Muscle of arm (tissue), 14 donors: ENCODE measurements at places on chromosomes 1 and 21. TPM values are rescaled to one million over a fixed set of nuclear protein-coding genes. Genes with fewer than 3 reads are reported as not detected.

RIMKLA gene
- 1.2 TPM for polyA plus RNA-seq

TTC4 gene
- 25.9 TPM for polyA plus RNA-seq

- DNase-seq, result no peak
Observed at GRCh38 chr1:108854221-108855019, 2.5 kb downstream of the AKNAD1 start.

DNA sequence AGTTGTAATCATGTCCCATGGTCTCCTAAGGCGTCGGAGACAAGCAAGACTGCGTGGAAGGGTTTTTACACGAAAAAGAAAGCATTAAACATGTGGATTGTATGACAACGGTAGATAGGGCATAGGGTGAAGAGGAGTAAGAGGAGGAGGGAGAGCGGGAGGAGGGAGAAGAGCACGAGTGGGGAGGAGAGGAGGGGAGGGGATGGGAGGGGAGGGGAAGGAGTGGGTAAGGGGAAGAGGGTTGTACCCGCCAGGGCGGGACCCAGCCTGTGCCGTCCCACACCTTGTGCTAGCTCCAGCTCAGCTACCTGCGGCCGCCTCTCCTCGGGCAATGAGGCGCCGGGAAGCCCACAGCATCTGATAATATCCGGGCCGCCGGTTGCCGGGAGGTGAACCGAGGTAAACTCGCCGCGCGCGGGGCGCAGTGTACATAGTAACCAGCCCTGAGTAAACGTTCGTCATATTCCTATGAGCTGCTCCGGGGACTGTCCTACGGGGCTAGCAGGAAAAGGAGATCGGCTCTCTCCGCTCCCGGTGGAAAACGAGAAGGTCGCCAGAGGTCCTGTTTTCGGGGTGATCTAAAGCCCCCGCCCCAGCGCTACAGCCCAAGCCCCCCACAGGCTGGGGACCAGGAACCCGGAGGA lies 449 bp upstream of the RCAN3 start:
- DNase-seq, result peak; percentile 44

CRYBG2 gene
- polyA plus RNA-seq, result not detected

- DNase-seq, result no peak
Observed at GRCh38 chr1:39016604-39017171, 9.5 kb upstream of the NDUFS5 start.

TP53BP2 gene
- 32.5 TPM for polyA plus RNA-seq

AXDND1 gene
- polyA plus RNA-seq, result 0.19 TPM

CCT3 gene
- 188 TPM for polyA plus RNA-seq

- DNase-seq, result no peak
Observed at GRCh38 chr1:187396929-187397796, 568.4 kb downstream of the PLA2G4A start.

C1QC gene
- 22.6 TPM for polyA plus RNA-seq
